ENCODE measurements at places on chromosomes 5 and 9.

GRCh38 chr5:119527351-119527750, 75.1 kb downstream of the HSD17B4 start:
- DNase-seq, result no peak

DNA sequence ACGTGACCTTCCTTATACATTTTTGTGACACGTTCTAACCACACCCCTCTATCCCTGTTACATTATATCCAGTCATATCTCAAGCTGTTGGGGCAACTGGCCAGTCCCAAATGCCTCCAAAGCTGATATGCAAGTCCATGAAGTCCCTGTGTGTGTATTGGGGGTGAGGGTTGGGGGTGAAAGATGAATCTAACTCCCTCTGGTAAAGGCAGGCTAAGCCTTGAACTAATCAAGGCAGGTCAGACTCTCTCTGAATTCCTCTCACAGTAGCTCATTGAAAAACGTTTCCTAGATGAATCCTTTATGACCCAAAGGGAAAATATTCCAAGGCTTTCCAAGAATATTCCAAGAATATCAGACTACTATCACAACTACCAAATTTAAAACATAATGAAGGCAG, 174.4 kb downstream of the MUSK start:
- DNase-seq, result no peak

DNA sequence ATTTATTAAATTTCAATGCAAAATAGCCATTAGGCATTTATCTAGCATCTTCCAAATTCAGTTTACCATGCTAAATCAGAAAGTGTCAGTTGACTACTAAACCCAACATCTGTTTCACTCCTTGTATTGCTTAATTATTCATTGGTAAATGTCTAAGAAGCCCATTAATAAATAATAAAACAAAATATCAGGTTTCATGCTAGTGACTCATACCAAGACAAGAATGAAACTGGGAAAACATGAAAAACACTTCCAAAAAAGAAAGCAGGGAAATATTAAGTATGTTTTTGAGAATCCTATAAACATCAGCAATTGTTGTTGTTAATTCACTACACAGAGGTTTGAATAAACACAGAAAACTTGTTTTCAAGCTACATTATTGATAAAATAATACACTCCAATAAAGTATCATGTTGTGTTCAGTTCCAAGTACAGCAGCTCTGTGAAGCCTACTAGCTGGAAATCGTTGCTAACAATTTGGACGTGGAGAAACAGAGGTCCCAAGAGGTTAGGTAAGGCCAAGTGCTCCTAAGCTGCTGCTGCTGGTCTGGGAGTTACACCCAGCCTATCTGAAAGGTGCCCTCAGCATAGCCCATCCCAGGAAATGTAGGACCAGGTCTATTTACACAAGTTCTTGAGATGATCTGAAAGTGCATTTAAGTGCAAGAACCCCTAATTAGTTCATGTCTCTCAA, 78.8 kb downstream of the GNAQ start:
- no peak for DNase-seq

DNA sequence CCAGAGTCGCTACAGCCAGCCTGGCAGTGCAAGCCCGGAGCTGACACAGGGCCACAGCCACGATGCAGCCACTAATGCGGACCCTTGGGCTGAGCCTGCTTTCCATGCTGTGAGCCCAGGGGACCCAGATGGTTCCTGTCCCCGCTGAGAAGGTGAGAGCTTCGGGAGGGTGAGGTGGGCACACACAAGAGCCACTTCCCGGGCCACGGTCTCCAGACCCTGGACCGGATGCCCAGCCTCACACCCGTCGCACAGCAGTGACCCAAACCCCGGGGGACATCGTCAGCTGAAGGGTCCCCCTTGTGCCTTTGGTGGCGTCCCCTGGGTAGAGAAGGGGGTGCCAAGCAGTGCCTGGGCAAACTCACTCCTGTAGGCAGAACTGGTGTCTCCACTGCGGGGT, 13.4 kb downstream of the PAEP start:
- no peak for DNase-seq

Data from GM12864 (cell line).